ENCODE measurements at places on chromosomes 1 and 21.

DNA sequence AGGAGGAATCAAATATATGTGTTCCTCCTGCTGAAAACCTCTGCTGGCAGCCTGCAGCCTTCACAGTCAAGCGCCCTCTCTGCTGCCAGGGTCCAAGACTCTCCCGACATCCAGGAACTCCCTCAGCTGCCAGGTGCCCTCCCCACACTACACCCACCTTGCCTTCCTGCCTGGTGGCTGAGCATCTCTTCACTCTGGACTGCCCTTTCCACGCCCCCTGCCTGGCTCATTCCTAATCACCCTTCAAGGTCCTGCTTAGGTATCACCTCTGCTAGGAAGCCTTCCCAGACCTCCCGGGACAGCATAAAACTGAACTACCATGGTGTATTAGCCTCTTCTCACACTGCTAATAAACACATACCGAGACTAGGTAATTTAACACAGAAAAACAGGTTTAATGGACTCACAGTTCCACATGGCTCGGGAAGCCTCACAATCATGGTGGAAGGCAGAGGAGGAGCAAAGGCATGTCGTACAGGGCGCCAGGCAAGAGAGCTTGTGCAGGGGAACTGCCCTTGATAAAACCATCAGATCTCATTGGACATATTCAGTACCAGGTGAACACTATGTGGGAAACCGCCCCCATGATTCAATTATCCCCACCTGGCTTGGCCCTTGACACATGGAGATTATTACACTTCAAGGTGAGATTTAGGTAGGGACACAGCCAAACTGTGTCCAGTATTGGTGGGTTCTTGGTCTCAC, 15.3 kb downstream of the LDLRAD1 start:
- no peak for DNase-seq

DNA sequence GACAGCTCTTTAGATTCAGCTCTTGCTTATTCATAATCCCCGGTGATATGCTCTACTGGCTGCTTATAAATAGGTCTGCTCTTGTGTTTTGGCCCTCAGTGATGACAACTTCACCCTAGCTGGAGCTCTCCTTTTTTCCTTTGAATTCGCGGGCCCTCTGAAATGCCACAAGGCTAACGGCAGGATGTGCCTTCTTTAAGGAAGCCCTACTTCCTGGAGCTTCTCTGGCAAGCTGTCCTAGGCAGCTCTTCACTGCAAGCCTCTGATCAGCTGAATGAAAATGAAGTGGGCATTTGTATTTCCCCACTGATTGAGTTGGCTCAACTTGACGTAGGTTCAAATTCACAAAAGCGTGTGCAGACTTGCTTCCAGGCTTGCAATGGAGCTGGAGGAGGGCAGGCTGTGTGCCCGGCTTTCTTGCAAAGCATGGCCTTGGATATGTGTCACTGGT, 22.2 kb downstream of the SGIP1 start:
- DNase-seq, result no peak

GRCh38 chr1:153578936-153579335, 13.3 kb upstream of the S100A2 start:
- no peak for DNase-seq

GRCh38 chr1:70896224-70896623, 151.4 kb downstream of the PTGER3 start:
- DNase-seq, result peak; percentile 50

DNA sequence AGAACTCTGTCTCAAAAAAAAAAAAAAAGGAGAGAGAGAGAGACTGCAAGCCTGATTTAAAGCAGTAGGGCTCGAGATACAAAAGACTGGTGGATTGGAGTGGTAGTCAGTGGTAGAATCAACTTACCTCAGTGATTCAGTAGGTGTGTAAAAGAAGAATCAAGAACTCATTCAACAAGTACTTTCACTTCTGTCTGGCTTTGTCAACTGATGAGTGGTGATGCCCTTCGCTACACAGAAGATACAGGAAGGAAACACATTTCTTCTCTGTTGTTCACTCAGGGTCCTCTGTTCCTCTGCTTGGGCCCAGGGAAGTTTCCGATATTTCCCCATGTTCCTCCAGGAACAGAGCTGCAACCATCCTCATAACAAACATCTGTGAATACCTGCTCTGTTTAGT, 68.6 kb upstream of the COG2 start:
- peak; percentile 36 for DNase-seq

DNA sequence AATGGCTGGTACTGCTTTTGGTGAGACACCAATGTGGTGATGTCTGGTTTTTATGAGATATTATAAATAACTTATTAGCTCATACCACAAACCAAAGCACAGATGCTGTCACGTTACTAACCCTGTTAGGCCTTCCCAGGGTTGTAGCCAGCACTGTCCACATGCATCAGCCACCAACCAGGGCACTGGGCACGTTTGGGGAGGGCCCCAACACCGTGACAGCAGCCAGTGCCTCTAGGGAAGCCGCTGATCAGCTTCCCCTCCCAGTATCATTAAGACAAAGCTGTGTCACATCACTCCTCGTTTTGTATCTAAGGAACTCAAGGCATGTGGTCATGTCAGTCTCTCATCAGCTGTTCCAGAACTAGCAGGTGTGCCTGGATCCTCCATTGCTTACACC, 13.9 kb downstream of the URB1 start:
- no peak for DNase-seq

DNA sequence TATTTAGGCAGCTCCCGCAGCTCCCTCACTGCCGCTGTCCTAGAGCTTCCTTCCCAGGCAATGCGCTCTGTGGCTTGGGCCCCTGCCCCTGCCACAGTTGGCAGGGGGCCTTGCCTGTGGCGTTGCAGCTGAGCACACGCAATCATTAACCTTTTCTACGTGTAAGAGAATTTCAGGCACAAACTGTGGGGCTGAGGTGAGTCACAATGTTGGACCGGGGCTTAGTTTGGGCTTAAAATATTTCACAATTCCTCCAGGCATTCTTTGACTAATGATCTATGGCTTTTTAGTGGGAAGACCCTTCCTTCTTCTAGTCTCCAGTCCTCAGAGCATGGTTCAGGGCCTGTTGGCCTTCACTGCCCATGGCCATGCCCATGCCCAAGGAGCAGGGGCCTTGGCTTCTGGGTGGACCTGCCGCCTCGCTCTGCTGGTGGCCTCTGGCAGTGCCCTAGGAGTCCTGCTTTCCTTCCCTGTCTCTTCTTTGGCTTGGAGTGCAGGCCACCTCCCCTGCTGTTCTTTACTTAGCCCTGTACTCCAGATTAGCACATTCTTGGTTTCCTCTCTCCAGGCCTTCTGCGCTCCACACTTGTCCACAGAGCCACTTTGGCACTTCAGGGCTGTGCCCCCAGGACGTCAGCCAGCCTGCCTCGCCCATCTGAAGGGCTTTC, 39.2 kb downstream of the MAPKAPK2 start:
- DNase-seq, result no peak

- no peak for DNase-seq
These were observed 473.5 kb downstream of the PTPRU start for GRCh38 chr1:29709704-29710280.

- DNase-seq, result peak; percentile 13
These were observed 1.5 kb downstream of the RAP1A start for GRCh38 chr1:111621050-111621449.

DNA sequence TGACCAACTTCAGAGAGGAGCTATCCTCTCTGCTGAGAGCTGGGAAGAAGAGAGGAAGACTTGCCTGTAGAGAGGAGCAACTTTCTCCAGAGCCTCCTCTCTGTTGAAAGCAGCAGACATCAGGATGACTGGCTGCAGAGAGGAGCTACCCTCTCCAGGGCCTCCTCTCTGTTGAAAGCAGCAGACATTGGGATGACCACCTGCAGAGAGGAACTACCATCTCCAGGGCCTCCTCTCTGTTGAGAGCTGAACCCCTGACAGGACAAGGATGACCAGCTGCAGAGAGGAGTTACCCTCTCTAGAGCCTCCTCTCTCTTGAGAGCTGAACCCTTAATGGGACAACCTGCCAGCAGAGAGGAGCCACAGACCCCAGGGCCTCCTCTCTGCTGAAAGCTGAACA, 83.0 kb upstream of the GJB5 start:
- DNase-seq, result no peak

DNA sequence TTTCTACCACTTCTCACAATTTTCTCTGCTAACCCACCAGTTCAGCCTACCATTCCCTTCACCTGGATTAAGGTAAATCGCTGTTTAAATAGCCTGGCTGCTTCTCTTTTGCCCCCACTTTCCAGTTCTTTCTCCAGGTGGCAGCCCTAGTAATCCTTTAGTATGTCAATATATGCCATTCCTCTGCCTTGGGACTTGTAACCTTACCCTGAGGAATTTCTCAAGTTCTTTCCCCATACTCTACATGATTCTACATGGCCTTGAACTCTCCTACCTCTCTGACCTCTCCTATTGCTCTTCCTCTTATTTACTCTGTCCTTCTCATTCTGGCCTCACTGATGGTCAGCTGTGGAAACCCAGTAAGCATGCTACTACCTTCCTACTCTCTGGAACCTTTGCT, 546.0 kb downstream of the PLA2G4A start:
- no peak for DNase-seq

GRCh38 chr1:72283307-72284083, 1.2 kb upstream of the NEGR1 start:
- peak; percentile 61 for DNase-seq

- DNase-seq, result no peak
These were observed 228.1 kb downstream of the SDCCAG8 start for GRCh38 chr1:243483952-243484351.

DNA sequence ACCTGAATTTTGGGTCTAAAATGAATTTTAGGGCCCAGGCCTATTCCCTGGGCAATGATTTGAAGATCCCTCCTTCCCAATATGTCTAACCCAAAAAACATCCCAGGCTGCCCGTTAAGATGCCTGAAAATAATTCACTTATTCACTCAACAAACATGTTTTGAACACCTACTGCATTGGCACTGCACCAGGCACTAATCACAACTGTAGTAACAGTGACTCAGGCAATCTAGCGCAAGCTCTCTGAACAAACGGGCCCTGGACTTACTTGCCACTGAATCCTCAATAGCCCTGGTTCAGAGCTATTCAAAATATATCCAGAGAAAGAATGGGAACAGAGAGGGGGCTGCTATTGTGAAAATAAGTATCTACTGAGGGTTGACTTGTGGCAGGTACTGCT, 4.2 kb downstream of the CD244 start:
- DNase-seq, result no peak

DNA sequence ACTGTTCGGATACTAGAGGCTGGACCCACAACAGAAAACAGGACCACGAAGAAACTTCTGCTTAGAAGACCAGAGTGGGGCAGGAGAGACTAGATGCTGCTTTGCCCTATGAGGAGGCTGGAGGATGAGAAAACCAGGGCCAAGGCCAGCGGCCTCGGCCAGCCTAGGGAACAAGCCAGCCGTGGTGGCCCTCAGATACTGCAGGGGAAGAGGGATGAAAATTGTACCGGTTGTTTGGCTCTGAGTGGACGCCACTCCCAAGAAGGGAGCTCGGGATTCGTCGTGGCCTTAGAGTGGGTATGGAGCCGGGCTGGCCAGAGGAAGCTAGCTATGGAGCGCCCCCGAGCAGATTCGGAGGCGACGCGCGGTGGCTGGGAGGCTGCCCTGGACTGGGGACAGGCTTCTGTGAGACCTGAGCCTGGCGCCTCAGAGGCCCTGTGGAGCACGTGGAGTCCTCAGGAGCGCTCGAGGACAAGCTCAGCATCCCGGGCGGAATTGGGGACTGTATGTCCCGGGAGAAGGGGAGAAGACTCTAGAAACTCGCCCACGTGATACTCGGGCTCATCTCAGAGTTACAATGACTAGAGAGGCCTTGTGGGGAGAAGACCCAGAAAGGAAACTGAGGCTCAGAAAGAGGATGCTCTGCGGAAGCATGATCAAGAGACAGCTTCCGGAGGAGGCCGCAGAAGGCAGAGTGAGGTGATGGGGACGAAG, 2.8 kb downstream of the PRRX1 start:
- peak; percentile 1 for DNase-seq

DNA sequence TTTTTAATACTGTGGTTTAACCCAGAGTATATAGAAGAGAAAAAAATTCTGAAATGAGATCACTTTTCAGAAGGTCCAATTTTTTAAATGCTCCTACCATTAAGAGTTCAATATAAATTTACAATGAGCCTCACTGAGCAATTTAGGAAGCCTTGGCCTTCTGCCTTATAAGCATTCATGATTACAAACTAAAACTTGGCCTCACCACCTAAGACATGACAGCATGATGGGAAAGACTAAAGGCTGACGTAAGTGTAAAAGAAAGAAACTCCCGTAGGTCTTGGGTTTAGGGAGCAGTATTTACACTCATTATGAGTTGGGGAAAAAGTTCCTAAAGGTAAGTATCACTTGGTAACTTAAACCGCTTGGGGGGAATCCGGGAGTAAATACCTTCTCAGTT, 70.7 kb upstream of the ESRRG start:
- no peak for DNase-seq

DNA sequence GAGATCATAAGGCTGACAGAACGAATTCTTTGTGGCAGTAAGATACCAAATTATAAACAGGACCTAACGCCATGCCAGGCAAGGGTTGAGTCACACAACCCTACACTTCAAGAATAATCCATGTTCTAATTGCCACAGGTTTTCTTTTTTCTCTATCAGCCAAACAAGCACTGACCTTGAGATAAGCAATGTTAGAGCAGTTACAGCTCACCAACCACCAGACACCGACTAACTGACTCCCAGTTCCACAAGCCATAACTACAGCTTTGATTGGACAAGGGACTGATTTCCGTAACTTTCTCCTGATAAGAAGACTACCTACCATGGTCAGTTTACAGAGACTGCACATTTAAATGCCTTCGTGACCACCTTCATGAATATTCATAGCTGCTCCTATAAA, 149.6 kb downstream of the PTPRU start:
- no peak for DNase-seq

GRCh38 chr1:23980728-23981070, 572 bp upstream of the SRSF10 start:
- DNase-seq, result peak; percentile 33

- DNase-seq, result no peak
These were observed 3.3 kb downstream of the PLK3 start for GRCh38 chr1:44803312-44804095.

DNA sequence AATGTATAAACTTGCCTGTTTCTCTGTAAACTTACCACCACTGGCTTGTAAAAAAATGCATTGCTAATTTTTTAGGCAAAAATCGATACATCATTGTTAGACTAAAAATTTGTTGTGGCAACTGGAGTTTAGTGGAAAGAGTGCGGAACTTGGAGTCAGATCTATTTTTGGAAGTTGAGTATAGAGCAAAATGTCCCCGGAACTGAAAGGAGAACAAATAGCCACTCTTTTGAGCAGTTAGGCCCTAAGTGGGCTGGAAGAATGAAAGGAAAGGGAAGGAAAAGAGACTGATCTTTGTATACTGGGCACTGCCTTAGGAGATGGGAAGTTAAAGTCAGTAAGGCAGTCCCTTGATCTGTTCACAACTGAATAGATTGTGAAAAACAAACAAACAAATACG, 30.2 kb downstream of the OPTC start:
- DNase-seq, result peak; percentile 21

DNA sequence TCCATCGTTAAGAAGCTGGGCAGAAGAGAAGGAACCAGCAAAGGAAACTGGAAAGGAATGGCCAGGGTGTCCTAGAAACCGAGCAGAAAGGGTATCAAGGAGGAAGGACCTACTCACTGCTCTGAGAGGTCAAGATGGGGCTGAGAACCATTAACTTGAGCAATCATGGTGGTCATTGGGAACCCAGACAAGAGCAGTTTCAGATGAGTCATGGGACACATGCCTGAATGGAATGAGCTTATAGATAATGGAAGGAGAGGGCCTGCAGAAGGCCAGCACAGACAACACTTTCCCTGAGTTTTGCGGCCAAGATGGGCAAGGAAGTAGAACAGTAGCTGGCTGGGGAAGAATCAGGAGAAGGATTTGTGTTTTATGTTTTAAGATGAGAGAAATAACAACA, 383.2 kb downstream of the KIF26B start:
- no peak for DNase-seq

GRCh38 chr1:56436296-56436695, 143.1 kb downstream of the PLPP3 start:
- no peak for DNase-seq
